ENCODE measurements at places on chromosomes 4 and X. TPM values are rescaled to one million over a fixed set of nuclear protein-coding genes. Genes with fewer than 3 reads are reported as not detected.

CLIC2 gene
- 6.4 TPM for polyA plus RNA-seq

CSAG1 gene
- polyA plus RNA-seq = not detected

DNA sequence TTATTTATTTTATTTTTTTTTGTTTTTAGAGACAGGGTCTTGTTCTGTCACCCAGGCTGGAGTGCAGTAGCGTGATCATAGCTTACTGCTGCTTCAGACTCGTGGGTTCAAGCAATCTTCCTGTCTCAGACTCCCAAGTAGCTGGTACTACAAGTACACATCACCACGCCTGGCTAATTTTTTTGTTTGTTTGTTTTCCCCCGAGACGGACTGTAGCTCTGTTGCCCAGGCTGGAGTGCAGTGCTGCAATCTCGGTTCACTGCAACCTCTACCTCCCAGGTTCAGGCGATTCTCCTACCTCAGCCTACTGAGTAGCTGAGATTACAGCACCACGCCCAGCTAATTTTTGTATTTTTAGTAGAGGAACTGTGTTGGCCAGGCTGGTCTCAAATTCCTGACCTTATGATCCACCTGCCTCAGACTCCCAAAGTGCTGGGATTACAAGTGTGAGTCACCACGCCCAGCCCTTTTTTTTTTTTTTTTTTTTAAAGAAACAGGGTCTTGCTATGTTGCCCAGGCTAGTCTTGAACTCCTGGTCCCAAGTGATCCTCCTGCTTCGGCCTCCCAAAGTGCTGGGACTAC lies 32.2 kb downstream of the COPS4 start:
- DNase-seq = no peak

DNA sequence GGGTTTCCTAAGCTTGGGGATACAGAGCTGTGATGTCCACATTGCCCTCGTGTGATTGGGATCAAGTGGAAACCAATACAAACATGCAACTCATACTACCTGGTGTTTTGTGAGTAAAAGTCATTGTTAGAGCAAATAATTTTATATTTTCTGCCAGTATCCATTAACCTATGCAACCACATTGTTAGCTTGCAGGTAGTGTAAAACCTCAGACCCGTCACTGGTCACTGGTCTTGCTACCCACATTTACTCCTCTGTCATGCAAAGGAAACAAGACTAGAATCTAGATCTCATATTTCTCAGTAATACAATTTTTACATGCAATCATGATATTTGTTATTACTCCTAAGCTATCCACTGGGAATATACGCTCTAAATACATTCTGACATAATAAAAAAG lies 324.3 kb upstream of the NDST4 start:
- DNase-seq = no peak

DNA sequence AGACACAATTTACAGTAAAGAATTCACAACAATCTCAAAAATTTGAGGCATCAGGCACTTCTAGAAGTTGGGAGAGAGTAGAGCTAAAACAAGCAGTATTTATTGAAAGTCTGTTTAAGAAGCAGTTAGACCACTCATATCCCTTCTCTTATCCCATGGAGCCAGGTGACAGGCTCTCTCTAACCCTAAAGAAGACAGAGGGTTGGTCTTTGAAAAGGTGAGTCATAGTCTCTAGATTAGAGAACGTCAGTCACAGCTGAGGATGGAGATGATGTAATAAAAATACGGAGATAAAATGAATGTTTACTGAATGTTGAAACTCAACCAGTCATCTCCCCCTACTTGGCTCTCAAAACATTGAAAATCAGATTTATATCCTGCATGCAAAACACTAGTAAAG lies 223.8 kb downstream of the CHIC2 start:
- no peak for DNase-seq

GRCh38 chrX:72609313-72609712 lies 36.7 kb upstream of the HDAC8 start:
- no peak for DNase-seq

RNF212 gene
- polyA plus RNA-seq = 3.6 TPM

DNA sequence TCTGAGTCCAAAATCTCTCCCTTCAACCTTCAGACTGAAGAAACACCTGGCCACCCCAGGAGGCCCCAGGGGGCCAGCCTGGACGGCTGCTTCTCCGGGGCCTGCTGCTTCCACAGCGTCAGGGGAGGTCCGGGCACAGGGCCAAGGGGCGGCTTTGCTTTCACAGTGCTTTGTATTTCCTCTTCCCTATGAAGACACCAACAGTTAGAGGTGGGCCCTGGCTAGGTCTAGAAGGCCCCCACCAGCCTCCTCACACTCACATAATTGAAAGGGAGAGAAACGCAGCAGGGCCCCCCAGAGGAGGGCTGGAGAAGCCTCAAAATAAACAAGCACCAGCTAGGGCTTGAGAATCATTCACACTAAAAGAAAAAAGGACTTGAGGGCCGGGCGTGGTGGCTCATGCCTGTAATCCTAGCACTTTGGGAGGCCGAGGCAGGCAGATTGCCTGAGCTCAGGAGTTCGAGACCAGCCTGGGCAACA lies 17.8 kb downstream of the SCD5 start:
- DNase-seq = peak; percentile 69

HS6ST2 gene
- polyA plus RNA-seq = 48.2 TPM

- DNase-seq = no peak
Measured at GRCh38 chr4:6199422-6199921, 877 bp downstream of the JAKMIP1 start.

DNA sequence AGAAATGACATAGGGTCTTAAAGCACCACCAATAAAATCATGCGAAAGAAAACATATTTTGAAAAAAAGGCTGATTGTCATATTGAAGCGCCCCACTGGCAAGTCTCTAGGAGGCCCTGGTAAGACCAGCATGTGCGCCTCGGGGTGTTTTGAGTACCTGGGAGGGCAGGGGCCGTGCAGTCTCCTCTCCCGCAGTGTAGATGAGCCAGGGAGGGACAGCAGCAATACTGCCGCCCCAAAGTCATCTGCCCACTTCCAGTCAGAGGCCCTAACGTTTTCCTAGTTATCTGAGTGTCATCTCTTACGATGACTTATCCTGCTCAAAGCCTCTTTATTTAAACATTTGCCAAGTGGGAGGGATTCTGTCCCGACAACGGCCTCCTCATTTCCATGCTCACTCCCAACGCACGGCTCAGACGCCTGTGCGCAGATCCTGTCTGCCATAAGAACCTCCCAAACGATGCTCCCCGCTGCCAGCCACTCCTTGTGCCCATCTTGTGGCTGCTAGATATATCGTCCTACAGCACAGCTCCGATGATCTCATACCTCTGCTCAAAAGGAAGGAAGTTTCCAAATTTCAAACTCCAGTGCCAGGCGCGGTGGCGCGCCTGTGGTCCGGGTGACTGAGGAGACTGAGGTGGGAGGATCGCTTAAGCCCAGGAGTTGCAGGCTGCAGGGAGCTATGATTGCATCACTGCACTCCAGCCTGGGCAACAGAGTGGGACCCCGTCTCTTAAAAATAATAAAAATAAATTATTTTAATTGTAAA lies 17.2 kb upstream of the SCRG1 start:
- no peak for DNase-seq

Data from hindlimb muscle (tissue), 1 donor.